Left cardiac atrium (tissue), 4 donors: ENCODE measurements at places on chromosomes 16 and 17.

GRCh38 chr17:46151762-46152161 lies 41.5 kb downstream of the KANSL1 start:
- DNase-seq, result no peak

DNA sequence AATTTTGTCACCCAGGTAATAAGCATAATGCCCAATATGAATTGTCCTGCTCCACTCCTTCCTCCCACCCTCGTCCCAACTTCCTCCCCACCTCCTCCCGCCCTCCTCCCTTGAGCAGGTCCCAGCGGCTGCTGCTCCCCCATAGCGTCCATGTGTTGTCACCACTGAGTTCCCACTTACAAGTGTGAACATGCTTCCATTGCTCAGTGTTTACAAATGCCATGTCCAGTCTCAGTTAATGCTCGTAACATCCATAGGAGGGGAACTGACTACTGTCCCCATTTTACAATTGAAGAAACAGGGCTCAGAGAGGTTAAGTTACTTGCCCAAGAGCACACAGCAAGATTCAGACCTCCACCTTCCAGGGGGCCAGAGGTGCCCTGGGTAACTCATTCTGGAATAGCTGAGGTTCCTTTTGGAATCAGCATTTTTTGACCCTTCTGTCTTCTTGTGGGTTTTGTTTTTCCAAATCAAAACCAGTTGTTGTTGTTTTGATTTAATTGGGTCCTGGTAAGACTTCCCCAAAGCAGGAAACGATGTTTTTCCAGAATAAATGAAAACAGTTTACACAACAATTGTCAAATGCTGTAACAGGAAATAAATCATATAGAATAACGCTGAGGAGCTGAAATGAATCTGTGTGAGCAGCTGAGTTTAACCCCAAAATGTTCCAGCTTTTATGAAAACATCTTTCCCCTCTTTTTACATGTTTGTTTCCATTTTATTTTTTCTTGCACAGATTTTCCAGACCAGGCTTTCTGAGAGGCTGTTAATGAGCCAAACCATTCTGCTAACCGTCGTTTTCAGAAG lies 73.9 kb downstream of the ZDHHC7 start:
- DNase-seq, result no peak

- no peak for DNase-seq
These were observed 34.2 kb downstream of the TTC19 start for GRCh38 chr17:16033729-16034349.

DNA sequence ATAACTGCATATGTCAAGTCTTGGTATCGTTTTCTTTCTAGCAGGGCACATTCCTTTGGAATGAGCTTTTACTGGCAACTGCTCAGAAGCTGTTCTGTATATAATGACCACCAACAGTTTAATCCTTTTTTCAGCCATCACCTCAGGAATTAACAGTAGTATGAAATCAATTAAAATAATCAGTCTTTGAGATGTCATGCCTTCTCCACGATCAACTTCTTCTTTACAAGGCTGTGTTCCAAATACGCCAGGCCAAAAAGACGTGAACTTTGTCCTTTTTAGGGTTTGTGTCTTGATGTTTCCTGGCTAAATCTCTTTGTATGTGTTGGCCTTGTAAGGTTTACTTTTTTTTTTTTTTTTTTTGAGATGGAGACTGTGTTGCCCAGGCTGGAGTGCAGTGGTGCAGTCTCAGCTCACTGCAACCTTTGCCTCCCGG lies 54.9 kb downstream of the ABCC1 start:
- DNase-seq, result no peak

DNA sequence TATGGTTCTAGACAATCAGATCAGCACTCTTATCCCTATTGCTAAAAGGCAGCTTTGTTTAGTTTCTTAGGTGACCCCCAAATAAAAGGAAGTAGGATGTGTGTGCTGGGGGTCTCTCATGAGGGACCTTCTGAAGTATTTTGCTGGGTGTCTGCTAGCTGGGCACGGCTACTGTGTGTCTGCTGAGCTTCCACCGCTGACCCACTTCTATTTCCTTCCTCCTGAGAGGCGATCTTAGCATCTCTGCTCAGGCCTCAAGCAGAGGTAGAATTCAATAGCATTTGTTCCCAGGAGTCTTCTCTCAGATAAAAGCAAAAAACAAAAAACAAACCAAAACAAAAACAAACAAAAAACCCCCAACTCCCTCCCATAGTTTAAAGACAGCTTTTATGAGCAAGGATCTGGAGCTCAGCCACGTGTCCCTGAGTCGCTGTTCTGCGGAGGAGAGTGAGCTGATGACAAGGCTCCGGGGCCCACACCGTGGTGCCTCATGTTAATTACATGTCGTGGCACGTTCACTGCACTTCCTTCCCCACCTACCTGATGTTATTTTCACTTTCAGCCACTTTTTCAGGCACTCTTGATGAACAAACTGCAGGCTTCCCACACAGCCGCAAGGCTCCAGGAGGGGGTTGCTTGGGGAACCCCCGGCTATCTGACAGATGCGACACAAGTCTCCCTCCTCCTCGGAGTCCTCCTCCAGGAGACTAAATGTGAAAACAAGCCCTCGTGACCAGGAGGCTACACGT lies 83.5 kb downstream of the MARCHF10 start:
- no peak for DNase-seq

GRCh38 chr17:12328204-12328603 lies 307.5 kb downstream of the MAP2K4 start:
- DNase-seq, result no peak

GRCh38 chr17:3896108-3896967 lies 3.5 kb upstream of the CAMKK1 start:
- DNase-seq, result no peak

DNA sequence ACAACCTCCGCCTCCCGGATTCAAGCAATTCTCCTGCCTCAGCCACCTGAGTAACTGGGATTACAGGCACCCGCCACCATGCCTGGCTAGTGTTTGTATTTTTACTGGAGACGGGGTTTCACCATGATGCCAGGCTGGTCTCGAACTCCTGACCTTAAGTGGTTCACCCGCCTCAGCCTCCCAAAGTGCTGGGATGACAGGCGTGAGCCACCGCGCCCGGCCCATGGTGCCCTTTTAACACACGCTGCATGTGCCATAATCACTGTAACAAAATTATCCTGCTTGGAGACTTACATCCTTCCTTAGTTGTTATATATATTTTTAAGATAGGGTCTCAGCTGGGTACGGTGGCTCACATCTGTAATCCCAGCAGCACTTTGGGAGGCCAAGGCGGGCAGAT lies 5.4 kb downstream of the CD7 start:
- no peak for DNase-seq

DNA sequence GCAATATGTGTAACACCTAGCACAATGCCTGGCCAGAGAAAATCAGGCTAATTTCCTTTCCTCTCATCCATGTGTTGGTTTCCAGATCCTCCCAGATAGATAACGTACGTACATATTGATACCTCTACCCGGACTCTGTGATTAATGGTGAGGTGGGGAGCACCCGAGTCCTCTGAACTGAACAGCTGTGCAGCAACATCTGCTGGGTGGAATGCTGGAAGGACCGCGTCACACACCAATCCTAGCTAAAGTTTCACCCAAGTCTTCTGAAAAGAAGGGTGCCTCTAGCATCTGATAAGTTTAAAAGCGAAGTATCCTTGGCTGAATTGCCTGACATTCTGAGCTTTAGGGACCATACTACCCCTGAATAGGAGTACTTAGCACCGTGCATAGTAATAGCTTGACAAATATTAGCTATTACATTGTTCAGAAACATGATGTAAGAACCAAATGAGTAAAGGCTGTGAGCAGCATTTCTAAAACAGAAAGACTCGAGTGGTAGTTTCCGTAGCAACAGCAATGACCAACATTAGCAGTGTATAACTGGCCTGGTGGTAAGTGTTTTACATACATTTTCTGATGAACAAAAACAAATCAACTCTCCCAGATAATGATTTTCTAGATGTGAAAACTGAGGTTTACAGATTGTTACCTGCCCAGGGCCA lies 91.4 kb downstream of the SYCE1L start:
- DNase-seq, result no peak

- DNase-seq, result no peak
These were observed 9.8 kb downstream of the SARM1 start for GRCh38 chr17:28381141-28381825.

DNA sequence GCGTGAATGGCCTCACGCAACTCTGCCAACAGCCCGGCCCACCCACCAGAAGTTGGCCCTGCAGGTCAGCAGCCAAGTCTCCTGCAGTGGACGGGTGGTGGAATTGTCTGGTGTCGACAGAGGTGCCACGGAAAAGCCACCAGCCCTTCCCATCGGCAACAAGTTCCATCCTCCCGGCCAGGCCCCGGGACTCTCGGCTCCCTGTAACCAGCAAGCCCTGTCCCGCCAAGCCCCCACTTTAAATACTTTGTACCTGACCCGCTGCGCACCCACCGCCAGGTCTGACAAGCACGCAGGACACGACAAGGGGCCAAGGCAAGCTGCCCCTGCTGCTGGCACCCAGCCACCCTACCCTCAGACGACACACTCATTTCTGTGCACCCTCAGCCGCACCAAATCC lies 100.8 kb downstream of the RBFOX3 start:
- no peak for DNase-seq

GRCh38 chr16:83312718-83313245 lies 495.0 kb upstream of the HSBP1 start:
- no peak for DNase-seq

- peak; percentile 72 for DNase-seq
These were observed 20.6 kb downstream of the HIC1 start for GRCh38 chr17:2075336-2076086.

DNA sequence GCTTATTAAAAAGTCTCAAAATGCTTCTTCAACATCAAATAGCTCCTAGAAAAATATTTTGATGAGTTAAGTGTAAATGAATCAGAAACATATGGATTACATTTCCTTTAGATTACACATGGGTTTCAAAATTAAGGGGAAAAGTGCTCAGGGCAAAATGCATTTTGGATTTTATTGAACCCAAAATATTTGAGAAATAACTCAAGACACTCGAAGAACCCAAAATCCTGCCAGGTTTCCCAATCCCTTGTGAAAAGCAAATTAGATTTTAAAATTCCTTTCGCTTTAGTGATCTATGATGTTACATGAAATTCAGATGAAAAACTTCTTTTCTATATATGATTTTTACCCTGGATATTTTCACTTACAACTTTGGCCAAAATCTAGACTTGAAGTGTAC lies 847.4 kb upstream of the SOX9 start:
- no peak for DNase-seq

GRCh38 chr17:61750656-61751055 lies 112.7 kb downstream of the BRIP1 start:
- DNase-seq, result no peak

- DNase-seq, result no peak
These were observed 3.9 kb downstream of the ACTG1 start for GRCh38 chr17:81508639-81509206.

GRCh38 chr16:87569601-87570571 lies 32.4 kb upstream of the JPH3 start:
- DNase-seq, result no peak

DNA sequence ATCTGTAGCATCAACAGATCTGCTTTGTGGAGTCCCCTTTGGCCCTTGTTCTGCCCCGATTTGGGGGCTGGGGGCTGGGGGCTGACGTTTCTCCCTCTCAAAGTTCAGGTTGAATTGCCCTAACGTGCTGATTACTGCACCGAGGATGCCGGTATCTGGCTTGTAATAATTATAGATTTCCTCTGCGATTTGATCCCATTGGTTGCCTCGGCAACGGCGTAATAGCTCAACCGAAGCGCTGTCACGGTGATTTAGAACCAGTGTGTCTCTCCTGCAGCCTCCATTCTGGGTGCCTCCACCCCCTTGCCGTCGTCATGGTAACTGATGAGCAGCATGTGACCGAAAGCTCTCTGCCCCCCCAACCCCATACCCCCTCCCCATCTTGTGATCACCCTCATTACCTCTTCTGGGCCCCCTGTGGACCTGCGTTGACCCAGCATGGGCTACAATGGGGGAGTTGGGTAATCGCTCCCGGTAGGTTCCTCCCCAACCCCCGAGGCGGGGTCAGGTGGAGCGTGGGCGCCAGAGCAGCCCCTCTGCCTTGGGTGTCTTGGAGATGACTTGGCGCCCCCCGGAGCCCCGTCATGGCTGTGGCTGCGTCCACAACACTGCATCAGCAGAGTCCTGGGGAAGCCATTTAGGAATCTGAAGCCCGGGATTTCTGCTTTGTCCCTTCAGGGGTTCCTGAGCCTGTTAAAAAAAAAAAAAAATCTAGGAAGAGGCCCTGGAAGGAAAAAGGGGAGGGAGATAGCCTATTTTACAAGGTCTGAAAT lies 38.4 kb downstream of the ABAT start:
- no peak for DNase-seq

- no peak for DNase-seq
These were observed 18.6 kb upstream of the HAPSTR1 start for GRCh38 chr16:9072806-9073341.

DNA sequence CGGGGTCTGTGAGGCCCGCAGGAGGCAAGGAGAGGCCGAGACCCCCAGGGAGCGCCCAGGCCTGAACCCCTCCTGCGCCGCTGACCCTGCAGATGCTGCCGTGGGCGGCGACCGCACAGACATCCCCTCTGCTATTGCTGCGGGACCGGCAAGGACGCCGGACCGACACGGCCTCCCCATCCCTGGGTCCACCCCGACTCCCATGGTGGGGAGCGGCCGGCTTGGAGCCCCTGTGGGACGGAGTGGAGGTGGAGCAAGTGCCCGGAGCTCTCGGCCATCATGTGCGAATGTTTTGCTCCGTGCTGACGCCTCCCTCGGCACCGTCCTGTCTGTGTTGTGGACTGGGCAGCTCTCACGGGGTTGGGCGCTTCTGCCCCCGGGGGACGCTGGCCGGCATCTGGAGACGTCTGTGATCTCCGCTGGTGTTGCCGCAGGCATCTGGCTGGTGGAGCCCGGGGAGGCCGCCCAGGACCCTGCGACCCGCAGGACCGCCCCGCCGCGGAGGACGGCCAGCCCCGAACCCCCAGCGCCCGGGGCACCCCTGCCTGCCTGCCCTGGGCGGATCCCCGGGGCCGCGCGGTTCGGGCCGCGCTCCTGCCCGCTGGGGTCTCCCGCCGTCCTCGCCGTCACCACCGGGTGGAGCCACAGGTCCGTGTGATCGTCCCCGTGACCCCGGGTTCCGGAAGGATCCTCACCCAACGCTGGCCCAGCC lies 12.8 kb upstream of the GNG13 start:
- DNase-seq, result peak; percentile 58

- no peak for DNase-seq
These were observed 4.8 kb downstream of the HGS start for GRCh38 chr17:81688616-81689015.

GRCh38 chr16:11788914-11789313 lies 8.1 kb downstream of the ZC3H7A start:
- DNase-seq, result no peak

GRCh38 chr17:66938656-66939055 lies 25.9 kb upstream of the CACNG4 start:
- DNase-seq, result no peak
